ENCODE measurements at places on chromosomes 5 and 9.

- peaks cover 16% of the 10 kb centered on the region for H3K4me1 ChIP-seq
- H3K4me3 ChIP-seq: no peak overlapping the region
- no peaks in the 10 kb centered on the region for H3K27me3 ChIP-seq
- no peaks in the 10 kb centered on the region for H3K36me3 ChIP-seq
- no peak for DNase-seq
These were observed 1.9 kb upstream of the ORM2 start for GRCh38 chr9:114327749-114328148.

GRCh38 chr5:148455185-148455584 is 71.4 kb downstream of the FBXO38 start:
- H3K4me3 ChIP-seq: no peak overlapping the region
- H3K27me3 ChIP-seq: peaks cover 3% of the 10 kb centered on the region
- no peaks in the 10 kb centered on the region for H3K36me3 ChIP-seq
- no peak for DNase-seq
- H3K4me1 ChIP-seq: no peaks in the 10 kb centered on the region

DNA sequence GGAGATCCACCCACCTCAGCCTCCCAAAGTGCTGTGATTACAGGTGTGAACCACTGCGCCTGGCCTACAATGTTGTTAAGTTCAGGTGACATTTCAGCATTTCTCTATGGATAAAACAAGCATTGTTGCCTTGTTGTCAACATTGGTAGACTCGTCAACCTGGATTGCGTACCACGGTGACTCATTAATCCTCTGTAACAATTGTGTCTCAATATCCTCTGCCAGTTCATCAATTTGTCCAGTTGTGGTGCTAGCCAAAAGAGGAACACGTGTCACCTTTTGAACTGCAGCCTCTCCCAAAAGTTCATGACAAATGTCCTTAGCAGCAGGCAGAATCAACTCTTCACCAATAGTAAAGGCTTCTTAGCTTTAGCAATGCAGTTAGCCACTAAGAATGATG is 46.3 kb upstream of the LARP1 start:
- H3K4me1 ChIP-seq: no peaks in the 10 kb centered on the region
- no peaks in the 10 kb centered on the region for H3K27me3 ChIP-seq
- no peak overlapping the region for H3K4me3 ChIP-seq
- no peak overlapping the region for H3K27ac ChIP-seq
- H3K36me3 ChIP-seq: no peaks in the 10 kb centered on the region

DNA sequence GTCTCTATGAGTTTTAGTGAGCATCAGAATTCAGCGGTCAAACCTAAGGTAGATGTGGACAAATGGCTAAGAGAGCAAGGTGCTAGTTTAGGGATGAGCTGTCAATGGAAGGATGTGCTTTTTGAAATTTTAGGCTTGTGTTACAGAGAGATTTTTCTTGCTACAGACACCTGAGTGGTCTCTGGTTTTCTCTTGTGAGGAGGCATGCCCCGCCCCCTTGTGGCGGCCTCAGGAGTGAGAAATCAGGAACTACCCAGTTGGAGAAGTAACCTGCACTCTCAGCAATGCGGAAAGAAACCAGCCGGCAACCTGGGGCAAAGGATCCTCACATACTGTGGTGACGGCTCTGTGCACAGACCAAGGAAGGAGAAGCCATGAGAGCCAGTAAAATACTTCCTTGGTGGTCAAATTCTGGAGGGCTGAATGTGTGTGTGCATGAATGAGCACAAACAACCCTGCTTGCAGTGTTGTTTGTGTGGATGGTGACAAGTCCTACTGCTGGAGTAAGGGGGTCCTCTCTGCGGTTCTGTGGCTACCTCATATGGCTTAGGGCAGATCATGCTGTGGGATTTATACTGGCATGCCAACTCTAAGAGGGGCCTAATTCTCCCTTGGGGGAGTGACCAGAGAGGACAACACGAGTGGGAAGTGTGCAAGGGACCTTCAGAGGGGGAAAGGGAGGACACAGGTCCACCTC is 16.7 kb upstream of the HSD17B4 start:
- H3K27ac ChIP-seq: no peak overlapping the region
- H3K4me1 ChIP-seq: peaks cover 4% of the 10 kb centered on the region
- DNase-seq: peak; percentile 29
- H3K4me3 ChIP-seq: no peak overlapping the region

GRCh38 chr9:109914280-109915027 is 134.5 kb downstream of the PALM2AKAP2 start:
- H3K36me3 ChIP-seq: no peaks in the 10 kb centered on the region
- H3K27ac ChIP-seq: peak overlapping the region; percentile 43
- H3K4me3 ChIP-seq: no peak overlapping the region

DNA sequence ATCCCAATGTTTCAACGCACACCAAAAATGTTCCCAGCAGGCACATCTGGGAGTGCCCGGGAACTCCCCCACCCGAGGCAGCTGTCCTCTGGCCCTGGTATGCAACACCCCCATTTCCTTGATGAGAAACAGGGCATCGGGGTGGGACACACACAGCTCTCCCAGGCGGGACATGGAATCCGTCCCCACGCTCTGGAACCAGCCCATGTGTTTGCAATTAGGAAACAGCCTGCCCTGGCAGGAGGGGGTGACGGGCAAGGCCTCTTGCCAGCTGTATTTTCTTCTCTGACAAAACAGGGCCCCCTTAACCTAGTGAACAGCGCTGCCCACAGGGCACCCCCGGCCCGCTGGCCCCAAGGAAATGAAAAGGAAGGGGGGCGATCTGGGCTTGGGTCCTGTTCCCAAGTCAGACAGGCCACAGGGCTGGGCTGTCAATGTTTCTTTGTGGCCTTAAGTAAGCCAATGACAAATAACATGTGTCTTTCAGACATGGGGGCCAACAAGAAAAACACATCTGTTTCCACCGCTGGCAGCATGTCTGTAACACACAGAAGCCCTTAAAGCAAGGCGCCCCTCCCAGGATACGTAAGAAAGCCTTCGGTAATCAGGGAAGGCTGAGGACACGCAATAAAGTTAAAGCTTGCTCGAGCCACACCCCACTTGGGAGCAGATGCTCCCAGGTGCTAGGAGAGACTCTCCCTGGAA is 125.3 kb downstream of the ROR2 start:
- H3K4me3 ChIP-seq: no peak overlapping the region
- H3K27me3 ChIP-seq: no peaks in the 10 kb centered on the region
- DNase-seq: no peak
- no peaks in the 10 kb centered on the region for H3K4me1 ChIP-seq

DNA sequence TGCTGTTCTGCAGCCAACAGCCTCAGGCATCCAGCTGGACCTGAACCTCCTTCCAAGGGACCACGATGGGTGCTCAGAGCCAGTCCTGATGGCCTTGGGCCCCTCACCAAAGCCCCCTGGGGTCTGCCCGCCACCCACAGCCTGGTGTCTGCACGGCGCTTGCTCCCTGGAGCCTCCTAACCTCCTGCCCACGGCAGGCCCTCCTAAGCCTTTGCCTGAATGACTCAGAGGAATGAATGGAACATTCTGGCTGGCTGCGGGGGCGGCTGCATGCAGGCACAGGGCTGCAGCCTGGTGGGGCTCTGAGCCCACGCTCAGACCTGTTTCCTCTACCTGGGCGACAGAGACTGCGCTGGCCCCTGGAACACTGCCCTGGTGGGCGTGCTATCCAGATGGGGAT is 6.9 kb downstream of the SOHLH1 start:
- H3K27ac ChIP-seq: no peak overlapping the region
- no peaks in the 10 kb centered on the region for H3K27me3 ChIP-seq
- H3K4me1 ChIP-seq: no peaks in the 10 kb centered on the region
- H3K4me3 ChIP-seq: no peak overlapping the region

DNA sequence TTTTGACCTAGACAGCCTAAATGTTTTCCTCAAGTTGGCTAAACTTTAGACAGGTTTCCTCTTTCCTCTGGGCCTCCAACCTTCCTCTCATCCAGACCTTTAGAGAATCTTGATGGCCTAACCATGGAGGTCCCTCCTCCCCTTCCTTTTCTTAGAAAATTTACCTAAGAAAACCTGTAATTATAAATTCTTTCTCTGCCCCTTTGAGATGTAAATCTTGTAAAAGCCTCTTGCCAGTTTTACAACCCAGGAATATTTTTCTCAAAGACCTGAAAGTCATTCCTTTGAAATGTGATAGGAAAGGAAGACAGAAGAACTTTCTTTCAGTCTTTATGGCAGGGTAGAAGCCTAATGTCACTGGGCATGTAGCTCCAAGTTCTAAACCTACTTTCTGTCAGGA is 1752.6 kb upstream of the C9orf72 start:
- H3K4me1 ChIP-seq: peaks cover 19% of the 10 kb centered on the region
- peak overlapping the region; percentile 78 for H3K27ac ChIP-seq
- no peak overlapping the region for H3K4me3 ChIP-seq
- DNase-seq: no peak

- no peaks in the 10 kb centered on the region for H3K36me3 ChIP-seq
- no peak overlapping the region for H3K27ac ChIP-seq
- DNase-seq: no peak
- no peaks in the 10 kb centered on the region for H3K4me1 ChIP-seq
These were observed 77.3 kb downstream of the KCTD16 start for GRCh38 chr5:144248015-144248414.

DNA sequence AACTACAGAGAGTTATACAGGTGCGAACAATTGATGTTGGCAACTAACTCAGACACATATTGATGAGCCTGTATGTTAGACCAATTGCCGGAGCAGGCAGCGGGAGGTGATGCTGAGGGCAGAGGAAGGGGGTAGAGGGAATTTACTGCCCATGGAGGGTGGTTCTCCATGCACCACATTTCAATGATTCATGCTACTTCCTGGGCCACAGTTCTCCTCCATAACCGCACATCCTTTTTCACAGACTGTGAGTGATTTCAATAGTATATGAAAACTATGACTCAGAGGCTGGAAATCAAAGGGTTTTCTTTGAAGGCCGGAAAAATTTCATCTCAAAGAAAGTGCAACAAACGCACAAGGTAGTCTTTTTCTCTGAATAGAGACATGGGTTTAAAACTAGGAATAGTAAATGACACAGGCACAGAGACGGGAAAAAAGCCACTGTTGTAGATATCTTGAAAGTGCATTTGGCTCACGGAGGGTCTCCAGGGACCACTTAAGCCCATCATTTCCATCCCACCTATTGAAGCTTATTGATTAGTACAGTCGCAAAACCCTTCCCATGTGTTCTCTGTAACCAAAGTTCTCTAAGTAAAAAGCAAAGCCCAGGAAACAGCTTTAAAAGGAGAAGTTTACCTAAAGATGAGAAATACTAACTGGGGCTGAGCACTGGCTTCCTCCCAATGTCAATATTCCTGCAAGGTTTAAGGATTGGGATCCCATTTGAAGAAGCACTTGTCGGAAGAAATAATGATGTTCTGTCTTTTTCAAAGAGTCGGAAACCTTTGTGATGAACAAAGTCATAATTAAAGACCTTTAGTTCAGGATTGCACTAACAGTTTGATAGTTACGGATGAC is 28.0 kb upstream of the ADAM19 start:
- H3K4me1 ChIP-seq: peaks cover 29% of the 10 kb centered on the region
- peak overlapping the region; percentile 53 for H3K27ac ChIP-seq

All from natural killer cell (primary cell).